A549 (cell line): ENCODE measurements at places on chromosomes 2 and 18. TPM values are rescaled to one million over a fixed set of nuclear protein-coding genes. Genes with fewer than 3 reads are reported as not detected.

Gene KCNE4
- 0.68 to 2.3 TPM (median 1.4 TPM) in 3 replicates for polyA plus RNA-seq

Gene RIT2
- not detected in 3 replicates for polyA plus RNA-seq

Gene MREG
- polyA plus RNA-seq, result 5.0 to 6.4 TPM (median 6.1 TPM) in 3 replicates

DNA sequence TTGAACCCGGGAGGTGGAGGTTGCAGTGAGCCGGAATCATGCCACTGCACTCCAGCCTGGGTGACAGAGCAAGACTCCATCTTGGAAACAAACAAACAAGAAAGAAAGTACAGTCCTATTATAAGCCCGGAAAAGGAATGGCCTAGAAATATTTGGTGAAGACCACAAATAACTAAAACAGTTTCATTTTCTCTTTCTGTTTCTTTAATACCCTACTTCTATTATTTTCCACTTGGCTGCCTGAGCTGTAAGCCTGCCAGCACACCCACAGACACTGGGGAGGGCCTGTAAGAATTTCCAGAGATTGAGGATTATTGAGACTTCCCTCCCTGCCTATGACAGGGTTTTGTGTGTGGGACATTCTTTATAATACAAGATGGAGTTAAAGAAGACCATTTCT, 188.0 kb upstream of the DCC start:
- DNase-seq, result no peak

DNA sequence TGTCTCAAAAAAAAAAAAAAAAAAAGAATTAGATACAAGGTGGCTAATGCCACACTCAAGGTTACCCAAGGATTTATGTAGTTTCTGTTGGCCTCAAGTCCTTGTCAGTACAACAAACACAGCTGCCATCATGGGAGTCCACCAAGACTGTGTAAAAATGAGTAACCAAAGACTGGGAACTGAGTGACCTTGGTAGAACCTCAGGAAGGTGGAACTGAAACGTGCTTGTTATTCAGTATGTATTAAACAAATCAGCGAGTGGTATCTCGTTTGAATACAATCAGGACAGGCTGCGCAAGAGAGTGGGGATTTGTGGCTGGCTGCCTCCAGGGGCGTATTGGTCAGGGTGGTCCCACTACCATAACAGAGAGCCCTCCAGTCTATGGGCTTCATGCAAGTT, 1.6 kb upstream of the SFTPB start:
- no peak for DNase-seq
